Left ventricle myocardium superior (tissue), 1 donor: ENCODE measurements at places on chromosomes 1 and 21.
A peak's percentile ranks its signal among the peaks of the same experiment; 100 is the strongest.

DNA sequence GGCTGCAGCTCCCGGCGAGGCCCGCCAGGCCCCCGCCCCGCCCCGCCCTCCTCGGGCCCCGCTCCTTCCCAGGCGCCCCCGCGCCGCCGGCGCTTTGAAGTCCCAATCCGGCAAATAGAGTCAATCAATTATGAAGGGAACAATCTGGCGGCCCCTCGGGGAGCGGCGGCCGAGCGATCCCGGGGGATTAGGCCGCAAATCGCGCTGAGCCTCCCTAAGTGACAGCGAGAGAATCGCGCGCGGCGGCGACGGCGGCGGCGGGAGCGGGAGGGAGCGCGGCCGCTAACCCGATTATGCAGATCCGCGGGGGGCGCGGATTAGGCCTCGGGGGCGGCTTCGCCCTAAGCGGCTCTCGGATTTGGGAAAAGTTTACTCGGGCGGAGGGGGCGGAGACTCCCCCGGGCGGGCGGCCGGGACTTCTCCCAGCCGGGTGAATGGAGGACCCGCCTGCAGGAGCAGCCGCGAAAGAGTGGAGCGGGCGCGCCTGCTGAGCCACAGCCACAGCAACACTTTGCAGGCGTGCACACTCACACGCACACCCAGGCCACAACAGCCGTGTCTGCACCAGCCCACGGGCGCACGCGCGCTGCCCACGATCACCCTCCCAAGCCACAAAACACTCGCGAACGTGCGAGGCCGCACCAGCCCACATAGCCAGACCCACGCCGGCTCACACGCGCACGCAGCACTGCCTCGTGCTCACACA, 23.0 kb upstream of the DMBX1 start:
- peak; percentile 59 for DNase-seq

GRCh38 chr1:182166750-182167149, 105.2 kb upstream of the ZNF648 start:
- no peak for DNase-seq

DNA sequence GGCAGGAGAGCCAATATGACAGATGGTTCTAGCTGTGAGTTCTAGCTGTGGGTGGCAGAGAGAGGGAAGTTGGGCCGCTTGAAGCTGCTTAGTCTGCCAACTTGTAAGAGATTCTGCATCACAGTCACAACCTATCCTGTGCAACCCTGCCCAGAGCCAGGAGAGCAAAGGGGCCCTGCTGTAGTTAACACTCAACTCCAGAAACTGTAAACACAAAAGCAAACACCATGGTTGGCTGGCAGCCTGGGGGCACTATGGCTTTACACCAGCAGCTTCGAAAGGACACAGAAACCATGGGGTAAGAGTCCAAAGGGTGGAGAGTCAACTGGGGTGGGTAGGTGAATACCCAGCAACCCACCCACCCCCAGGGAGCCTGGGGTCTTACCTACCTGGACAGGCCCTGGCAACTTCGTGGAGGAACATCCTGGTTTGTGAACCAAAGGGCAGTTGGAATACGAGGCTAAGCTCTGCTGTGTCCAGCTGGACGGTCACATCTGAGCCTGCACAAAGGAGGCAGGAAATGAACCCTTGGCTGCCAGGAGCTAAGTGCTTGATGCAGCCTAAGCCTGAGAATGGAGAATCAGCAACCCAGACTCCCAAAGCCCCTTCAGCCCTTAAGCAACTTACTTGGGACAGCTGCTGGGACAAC, 6.4 kb downstream of the INPP5B start:
- DNase-seq: no peak

- no peak for DNase-seq
These were observed 5.3 kb upstream of the ALDH9A1 start for GRCh38 chr1:165703648-165704047.

- no peak for DNase-seq
These were observed 382.9 kb upstream of the B3GALT2 start for GRCh38 chr1:193569096-193569982.

DNA sequence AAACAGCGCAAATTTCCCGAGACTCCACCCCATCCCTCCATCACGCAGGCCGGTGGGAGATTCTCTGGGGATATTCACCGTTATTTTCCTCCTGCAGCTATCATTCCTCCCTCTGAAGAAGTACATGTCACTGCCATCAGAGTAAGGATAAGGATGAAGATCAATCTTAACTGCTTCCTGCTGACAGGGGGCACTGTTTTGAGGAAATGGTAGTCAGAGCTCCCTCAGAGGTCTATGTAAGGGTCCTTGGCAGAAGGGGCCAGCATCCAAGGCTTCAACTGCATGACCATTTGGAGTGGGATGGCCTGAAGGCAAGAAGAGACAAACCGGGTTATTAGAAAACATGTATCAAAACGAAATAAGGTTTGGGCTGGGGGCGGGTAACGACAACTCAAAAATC, 111.5 kb downstream of the KCNK1 start:
- no peak for DNase-seq

DNA sequence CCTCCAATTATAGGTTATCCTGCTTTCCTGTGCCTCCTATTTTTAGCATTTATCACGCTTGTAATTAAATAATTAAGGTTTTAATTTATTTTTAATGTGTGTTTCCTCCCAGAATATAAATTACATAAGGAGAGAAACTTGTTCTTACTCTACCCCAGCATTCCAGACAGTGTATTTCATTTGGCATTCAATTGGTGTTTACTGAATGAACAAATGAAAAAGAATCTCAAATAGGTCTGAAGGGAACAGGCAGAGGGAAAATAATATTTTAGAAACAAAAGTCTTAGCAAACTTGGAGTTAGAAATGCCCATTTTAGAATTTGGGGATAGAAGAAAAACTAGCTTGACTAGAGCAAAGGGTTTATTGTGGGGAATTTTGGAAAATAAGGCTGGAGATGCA, 9.9 kb upstream of the RSRP1 start:
- no peak for DNase-seq

DNA sequence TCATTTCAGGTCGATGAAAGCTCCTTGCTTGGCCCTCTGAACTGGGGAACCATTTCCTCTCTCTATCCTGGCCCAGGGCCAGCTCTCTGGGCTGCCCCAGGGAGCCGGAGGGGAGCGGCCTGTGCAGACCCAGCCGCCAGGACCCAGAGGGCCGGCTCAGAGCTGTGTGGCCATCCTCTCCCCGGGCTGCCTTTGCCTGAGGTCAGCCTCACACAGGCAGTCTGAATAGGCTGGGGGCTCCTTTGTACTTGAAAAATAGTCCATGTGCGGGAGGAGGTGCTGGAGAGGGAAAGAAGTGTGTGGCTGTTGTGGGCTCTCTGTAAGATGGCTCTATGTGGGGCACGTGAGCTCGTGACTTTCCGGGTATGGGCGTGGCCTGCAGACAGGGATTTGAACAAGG, 275.1 kb upstream of the VAMP3 start:
- no peak for DNase-seq

- DNase-seq: peak; percentile 75
These were observed 3.4 kb downstream of the ADGRB2 start for GRCh38 chr1:31760471-31761470.

- DNase-seq: no peak
These were observed 232.5 kb upstream of the JUN start for GRCh38 chr1:59016390-59016789.

DNA sequence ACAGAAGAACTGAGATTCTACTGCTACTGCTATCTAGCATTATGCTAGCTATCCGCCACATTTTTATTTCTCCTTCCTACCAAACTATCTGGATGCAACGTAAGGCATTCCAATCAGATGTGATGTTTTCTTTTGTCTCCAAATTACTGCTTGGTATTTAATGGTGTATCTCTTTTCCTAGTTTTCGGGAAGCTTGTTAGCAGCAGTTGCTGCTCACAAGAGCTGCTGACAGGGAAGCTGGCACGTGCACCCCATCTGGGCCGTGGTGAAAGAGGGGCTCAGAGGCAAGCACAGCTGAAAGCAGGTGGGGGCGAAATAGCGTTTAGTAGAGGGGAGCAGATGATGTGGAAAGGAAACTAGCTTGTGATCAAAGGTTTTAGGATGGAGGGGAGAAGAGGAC, 57.3 kb downstream of the JAK1 start:
- DNase-seq: peak; percentile 43

DNA sequence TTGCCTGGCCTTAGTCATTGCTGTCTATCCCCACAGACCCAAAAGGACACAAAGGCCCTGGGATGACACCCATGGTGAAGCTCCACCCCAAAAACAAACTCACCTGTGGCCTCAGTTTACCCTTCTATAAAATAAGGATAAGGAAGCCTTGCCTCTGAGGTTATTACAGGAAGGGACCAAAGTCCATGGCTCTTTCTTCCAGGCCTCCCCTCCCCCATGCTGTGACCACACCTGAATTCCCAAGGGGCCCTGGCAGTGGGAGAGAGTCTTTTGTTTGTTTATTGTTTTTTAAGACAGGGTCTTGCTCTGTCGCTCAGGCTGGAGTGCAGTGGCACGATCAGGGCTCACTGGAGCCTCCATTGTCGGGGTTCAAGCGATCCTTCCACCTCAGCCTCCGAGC, 10.5 kb upstream of the TNFRSF25 start:
- no peak for DNase-seq

DNA sequence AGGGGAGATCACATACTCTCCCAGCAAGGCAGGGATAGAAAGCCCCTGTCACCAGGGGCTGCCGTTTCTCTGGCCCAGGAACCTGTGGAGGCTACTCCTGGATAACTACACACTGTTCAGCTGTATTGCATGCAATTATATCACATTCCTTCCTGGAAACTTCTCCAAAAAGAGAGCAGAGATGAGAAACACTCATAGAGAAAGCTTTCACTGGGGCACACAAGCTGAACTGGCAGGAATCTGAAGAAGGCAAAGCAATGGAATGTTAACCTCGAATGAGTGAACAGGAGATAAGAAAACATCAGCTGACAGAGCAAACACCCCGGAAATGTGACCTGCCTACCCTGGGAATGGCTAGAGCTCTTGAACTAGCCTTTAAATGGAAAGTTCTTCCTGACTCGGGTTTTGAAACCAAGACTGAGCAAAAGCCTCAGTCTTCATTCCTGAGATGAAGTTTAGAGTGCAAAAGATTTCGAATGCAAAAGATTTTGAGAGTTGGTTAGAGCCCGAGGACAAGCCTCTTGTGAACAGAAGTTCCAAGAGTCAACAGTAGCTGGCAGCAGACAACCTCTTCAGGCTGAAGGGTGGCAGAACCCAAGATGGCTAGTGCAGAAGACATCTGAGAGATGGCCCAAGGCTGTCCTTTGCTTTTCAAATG, 32.3 kb downstream of the CCN1 start:
- no peak for DNase-seq

DNA sequence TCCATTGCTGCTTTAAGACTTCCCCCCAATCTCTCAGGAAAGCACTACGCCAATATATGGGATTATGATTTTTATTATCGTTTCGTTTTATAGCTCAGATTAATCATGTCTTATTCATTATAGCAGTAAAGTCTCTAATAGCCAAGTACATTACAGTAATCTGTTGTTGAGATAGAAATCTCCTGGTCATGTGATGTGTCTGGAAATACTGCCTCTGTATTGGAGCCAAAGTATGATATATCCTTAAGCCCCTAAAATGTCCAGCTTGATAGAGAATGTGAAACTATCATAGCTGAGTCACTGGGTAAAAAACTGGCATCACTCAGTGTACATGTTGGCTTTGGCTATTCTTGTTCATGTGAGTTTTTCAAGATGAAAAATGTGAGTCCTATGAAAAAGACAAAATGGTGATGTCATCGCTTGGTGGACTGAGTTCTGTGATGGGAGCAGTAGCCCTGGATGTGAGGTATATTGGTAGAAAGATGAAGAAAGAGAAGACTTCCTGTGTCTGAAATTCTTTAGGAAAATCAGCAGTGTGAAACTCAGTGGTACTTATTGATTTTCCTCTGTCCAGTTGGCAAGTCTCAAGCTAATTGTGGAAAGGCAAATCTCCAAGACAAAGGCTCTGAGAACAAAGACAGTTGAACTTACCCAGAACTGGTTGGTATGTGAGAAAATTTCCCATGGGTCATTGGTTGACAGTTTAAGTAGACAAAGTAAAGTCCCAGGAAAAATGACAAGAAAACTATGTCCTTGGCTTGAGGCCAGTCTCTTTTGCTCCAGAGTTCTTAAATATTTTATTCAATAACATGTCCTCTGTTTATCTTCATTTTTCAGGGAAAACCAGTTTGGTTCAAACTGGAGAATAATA, 76.2 kb downstream of the BRINP2 start:
- DNase-seq: no peak

DNA sequence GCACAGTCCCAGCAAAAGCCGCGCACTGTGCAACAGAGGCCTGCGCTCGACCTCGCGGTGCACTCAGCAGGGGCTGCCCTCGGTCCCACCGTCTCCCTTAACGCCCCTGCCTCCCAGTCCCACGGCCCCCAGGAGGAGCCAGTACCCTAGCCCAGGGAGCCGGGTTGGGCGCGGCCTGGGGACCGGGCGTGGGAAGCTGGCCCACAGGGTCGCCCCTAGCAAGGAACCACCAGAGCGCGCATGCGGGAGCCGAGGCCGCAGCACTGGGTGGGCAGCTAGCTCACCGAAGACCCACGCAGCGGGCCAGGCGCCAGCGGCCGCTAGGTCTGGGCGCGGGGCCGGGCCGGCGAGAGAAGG, 21.6 kb upstream of the ZNF678 start:
- peak; percentile 53 for DNase-seq

GRCh38 chr1:20731057-20731991, 1.2 kb downstream of the SH2D5 start:
- peak; percentile 26 for DNase-seq

DNA sequence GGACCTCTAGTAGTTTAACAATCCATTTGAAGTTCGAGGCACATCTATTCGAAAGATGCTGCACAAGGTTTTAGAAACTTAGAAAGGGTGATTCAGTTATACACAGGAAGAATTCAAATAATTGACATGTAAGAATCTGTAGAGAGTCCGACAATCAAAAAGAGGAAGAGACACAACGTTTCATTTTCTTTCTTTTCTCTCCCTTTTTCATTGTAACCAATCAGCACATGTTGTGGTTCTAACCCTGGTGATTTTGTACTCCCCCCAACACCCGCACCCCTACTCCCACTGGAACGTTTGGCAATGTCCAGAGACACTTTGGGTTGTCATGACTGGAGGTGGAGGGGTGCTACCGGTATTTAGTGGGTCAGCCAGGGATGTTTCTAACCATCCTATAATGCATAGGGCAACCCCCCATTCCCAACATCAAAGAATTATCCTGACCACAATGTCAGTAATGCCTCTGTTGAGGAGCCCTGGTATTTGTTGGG, 4.9 kb downstream of the TGFB2 start:
- DNase-seq: no peak

DNA sequence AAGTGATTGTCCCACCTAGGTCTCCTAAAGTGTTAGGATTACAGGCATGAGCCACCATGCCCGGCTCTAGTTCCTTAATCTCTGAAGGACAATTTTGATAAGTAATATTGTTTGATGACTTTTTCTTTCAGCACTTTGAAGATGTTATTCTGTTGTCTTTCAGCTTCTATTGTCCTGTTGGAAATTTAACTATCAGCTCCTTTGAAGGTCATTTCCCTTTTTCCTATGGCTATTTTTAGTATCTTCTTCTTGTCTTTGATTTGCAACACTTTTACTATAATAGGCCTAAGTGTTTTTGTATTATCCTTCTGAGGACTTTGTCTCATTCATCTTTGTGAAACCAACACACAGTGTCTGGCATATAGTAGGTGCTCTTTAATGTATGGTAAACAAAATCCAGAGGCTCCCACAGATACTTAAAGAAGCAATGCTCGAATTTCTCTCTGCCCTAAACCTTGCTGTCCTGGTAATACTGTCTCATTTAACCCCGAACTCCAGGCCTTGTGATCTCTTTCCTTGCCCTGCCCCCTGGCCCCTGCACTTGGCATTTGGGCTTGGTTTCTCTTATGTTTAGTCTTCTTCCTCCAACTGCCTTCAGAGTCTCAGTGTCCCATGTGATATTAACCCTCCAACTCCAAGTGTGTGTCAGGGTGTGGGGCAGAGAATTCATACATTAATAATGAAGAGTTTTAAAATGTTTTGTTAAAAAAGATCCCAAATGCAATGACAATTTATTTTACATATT, 19.0 kb upstream of the AGO1 start:
- no peak for DNase-seq

GRCh38 chr1:113811156-113811887, 954 bp downstream of the RSBN1 start:
- no peak for DNase-seq
